ENCODE measurements at places on chromosomes 3 and 15.

DNA sequence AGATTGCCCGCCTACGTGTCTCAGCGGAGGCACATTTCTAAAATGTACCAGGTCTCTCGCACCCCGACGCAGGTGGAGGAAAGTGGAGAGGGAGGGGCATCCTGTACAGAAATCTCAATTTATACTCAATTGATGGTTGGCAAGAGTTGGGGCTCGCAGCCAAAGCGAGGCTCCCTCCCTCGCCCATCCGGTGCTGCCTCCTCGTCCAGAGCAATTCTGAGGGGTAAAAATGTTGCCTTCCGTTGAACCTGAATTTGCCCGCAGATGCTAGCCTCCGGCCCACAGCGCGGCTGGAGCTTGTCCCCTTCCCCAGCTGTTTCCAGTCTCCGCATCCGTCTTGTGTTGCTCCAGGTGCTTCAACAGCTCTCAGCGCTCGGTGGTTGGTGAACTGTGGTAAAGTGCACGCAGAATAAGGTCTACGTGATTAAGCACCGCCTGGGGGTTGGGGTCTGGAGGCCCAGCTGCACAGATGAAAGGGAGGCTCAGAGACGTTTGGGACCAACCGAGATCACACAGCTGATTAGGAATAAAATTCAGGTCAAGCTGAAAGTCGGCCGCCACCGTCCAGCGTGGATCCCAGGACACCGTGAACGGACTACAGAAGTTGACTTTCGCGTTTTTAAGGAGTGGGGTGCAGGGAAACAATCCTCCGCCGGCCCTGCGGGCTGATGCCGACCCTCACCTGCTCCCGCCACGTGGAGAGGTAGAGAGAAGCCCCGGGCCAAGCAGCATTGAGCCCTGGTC, 846 bp upstream of the POLG start:
- no peak for DNase-seq

DNA sequence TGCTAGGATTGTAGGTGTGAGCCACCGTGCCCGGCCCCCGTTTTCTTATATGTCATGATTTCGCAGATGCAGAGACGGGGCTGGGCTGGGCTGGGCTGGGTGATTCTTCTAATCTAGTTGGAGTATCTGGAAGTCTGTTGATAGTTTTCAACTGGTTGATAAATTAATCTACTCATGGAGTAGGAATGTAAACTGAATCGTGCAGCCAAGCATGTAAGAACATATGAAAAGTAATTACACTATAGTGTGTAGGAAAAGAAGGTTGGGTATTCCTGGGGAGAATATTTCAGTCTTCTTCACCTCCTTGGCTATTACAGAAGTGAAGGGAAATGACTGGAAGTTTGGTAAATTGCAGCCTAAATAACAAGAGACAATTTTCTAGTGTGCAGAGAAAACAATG, 82.6 kb upstream of the MAGI1 start:
- DNase-seq = no peak

GRCh38 chr3:131402391-131403039, 20.9 kb downstream of the NUDT16 start:
- no peak for DNase-seq

DNA sequence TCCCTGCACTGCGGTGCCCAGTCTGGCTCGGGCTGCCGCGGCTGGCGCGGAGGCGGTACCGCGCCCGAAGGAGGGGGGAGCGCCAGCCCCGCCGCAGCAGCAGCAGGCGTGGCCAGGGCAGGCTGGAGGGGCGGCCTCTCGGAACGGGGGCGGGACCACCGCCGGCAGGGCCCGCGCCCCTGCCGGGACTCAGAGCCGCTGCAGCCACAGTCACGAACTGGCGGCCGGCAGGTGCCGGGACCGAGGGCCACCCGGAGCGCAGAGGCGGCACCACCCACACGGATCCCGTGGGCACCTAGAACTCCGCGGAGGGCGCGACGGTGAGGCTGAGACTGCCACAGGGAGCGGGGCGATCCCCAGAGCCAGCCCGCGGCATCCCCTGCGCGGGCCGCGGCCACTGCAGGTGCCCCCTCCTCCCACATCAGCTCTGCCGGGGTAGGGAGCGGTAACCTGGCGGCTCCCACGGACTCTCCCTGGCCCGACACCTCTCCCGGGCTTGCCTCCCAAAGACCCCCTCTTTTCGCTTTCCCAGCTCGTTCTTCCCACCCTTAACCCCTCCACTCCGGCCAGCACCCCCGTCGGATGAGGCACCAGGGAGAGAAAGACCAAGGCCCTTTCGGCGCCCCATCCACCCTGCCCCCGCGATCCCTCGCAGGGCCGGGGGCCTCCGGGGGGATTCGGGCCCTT, at the start of gene VWA5B2:
Gene VWA5B2, plus strand, starts transcription at position 192 of the 687 bp plus-strand sequence. CDS start 944 bp downstream, outside the sequence.
- peak; percentile 20 for DNase-seq

- no peak for DNase-seq
Observed at GRCh38 chr3:64518496-64518895, 169.3 kb downstream of the ADAMTS9 start.

GRCh38 chr15:66572146-66572545, 6.3 kb upstream of the LCTL start:
- no peak for DNase-seq

DNA sequence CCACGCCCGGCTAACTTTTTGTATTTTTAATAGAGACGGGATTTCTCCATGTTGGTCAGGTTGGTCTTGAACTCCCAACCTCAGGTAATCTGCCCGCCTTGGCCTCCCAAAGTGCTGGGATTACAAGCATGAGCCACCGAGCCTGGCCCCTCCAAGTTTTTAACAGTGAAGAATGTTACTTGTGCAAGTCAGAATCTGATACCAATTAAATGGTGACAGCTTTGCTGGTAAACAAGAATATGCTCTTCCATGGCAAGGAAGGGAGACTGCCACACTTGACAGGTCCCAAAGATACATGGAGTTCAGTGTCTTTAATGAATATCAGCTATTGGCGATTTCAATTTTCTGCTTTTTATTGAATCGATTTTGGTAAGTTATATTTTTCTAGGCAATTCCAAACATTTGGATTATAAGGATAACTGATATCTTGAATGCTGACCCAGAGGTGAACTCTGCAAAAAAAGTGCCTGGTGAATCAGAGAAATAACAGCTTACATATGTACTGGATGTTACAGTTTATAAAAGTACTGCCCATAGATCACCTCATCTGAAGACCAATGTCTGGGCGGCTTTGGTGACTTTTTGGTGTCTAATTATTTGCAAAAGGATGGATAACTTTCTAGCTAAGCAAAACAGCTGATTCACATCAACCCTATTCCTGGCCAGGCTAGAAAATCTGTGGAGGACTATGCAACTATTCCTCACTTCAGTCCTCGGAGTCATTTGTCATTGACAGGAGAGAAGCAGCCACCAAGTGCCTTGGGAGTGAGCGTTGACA, 1.2 kb downstream of the PARP16 start:
- DNase-seq = no peak

DNA sequence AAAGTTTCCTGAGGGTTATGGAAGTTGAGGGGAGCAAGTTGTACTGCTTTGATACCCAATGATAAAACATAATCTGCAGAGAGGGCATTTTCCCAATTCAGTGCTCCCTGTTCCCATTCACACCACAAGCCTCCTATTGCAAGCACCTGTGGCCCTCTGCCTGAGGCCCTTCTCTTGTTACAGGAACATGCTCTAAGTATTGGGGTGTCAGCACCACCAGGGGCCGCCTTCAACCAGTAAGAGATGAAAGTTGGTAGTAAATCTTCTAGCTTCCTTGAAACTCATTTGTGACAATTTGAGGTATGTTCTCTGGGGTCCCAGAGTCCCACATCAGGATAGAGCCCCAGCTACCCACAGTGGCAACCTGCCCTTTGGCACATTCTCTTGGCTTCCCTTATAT, 265.4 kb upstream of the ARHGEF26 start:
- no peak for DNase-seq

- DNase-seq = peak; percentile 2
Observed at GRCh38 chr15:26662283-26662682, 110.6 kb downstream of the GABRB3 start.

- no peak for DNase-seq
Observed at GRCh38 chr3:114660124-114660523, 366.3 kb downstream of the TIGIT start.

DNA sequence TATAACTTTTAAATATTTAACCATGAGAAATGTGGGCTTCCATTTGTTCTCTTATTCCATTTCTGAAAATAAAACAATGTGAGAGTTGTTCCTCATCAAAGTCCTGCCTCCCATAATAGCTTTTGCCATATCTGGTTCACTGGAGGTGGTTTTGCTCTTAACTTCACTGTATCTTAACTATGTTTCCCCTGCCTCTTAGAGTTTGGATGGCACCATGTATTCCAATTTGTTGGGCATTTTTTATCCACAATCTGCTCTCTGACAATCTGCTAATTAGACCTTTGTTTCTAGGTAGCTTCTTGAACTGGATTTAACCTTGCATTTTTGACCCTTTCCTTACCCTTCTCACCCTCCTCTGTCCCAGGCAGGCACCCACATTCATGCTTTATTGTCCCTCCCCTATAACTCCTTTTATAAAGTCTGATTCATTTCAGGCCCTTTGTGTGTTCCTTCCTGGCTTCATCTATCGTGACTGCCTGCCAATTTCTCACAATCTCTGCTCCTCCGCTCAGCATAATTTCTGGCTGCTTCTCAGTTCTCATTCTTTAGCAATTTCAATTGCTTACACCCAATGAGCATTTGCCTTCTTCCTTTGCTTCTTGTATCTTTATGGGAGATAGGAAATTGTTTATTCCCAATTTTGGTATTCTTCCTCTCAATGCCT, 144.2 kb upstream of the ARHGEF26 start:
- no peak for DNase-seq

- DNase-seq = no peak
Observed at GRCh38 chr3:32448686-32449474, 53.8 kb downstream of the CMTM6 start.

DNA sequence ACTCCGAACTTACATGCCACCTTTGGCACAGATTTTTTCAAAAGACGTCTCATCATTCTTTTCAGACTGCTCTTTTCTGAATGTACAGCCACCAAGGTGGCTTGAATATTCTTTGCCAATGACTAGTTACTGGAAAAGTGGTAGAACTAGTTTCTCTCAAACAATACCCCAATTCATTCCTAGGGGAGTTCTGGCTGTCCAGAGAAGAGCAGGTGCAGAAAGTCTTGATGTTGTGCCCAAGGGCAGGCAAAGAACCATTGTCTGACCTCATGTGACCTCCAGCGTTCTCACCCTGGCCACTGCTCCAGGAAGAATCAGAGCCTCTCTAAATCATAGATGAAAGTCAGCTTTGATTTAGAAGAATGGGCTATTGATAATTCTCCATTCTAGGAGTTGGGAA, 5.5 kb downstream of the LMOD3 start:
- DNase-seq = no peak

GRCh38 chr3:44442596-44443309, 34.7 kb downstream of the ZNF445 start:
- no peak for DNase-seq

Data from NCI-H1417 treated with DMSO at 0.1 percent for 48 hours (cell line).